ENCODE measurements at places on chromosomes 3 and 15.

DNA sequence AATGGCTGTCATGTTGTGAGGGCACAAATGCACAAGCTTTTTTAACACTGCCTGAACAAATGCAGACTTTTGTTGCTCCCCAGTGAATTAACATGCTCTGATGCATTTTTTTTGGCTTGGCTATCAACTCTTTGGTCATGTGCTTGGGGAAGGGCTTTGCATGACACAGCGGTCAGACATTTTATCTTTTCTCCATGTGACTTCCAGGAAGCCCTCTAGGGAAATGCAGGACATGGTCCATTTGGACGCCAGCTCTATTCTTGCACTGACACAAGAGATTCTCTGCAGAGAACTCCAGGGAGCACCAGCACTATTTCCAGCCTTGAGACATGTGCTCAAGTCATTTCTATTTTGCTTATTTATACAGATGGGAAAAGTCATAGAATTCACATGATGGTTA is 46.2 kb downstream of the NEK11 start:
- no peak for DNase-seq

- no peak for DNase-seq
These were observed 1.3 kb downstream of the FAIM start for GRCh38 chr3:138609898-138610266.

- no peak for DNase-seq
These were observed 81.6 kb upstream of the CHMP2B start for GRCh38 chr3:87145553-87145952.

GRCh38 chr3:45992133-45992729 is 3.4 kb downstream of the FYCO1 start:
- no peak for DNase-seq

DNA sequence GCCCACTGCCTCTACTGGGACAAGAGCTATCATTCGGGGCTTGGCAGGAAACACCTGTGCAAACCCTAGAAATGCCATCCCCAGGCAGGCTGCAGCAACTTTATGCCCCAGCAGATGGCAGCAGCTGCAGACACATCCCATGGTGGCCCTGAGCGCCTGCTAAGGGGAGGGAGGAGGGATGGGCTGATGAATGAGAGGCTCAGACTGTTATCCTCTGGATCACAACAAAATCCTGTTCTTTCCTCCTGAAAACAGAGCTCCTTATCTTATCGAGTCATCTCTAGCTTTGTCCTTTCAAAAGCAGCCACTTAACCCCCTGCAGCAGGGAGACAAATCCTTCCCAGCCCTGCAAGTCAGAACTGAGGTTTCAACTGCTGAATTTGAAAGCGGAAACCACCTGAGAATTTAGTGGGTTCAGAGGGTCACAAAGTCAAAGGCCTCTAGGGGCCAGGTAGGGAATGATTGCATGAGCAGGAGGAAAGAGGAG is 90.6 kb upstream of the PROK2 start:
- peak; percentile 71 for DNase-seq

DNA sequence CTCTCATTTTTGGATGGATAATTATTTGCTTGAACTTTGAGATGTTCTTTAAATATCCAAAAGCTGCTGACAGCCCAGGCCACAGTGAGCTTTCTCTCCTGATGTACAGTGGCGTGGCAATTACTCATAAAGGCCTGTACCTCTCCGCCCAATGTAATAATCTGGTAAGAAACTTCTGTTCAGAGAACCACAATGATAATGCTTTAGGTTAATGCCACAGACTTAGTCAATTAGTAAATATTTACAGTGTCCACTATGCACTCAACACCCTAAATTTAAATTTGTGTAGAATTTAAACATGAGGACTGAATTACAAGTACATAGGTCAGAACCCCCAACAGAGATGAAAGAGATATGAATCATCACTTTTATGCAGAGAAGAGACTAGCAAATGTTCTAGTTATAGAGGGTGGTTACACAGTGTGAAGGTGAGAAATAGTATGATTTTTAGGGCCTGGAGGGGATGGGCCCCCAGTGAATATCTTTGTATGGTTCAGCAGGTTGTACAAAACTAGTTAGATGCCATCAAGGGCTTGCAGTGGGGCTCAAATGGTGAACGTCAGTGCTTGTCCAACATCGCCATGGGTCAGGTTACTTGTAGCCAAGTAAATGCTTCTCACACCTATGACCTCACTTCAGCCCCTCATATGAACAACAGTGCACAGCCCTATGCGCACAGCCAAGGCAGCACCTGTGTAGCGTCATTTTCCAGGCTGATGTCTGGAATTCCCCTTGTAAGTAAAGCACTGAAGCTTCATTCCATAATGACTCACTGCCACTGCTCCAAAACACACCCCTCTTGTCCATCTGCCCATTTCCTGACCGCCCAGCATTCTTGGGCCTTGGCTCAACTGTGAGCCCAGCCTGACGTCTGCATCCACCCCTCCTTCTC is 13.3 kb downstream of the ABHD2 start:
- DNase-seq, result no peak

DNA sequence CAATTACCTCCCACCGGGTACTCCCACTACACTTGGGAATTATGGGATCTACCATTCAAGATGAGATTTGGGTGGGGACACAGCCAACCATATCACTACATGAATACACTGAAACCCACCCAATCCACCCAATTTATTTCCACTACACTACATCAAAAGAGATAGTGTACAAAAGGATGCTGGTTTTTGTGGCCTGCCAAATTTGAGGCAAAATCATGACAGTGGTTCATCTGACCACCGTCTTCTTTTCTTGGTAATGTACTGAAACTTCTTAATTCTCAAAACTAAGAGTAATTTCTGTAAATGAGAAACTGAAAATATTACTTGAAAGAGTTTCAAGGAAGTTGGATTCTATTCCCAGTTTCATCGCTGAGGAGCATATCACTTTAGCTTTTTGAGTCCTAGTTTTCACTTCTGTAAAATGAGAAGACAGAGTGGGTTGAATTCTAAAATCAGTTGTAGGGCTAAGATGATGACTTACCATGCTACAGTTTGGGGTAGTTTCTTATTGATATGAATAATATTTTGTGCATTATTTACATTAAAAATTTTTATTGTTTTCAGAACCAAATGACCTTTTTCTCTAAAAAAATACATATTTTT is 360.4 kb upstream of the CNTN6 start:
- no peak for DNase-seq

GRCh38 chr3:125062904-125063618 is 7.3 kb upstream of the HEG1 start:
- no peak for DNase-seq

GRCh38 chr15:43232289-43232874 is 11.6 kb upstream of the EPB42 start:
- DNase-seq, result no peak

DNA sequence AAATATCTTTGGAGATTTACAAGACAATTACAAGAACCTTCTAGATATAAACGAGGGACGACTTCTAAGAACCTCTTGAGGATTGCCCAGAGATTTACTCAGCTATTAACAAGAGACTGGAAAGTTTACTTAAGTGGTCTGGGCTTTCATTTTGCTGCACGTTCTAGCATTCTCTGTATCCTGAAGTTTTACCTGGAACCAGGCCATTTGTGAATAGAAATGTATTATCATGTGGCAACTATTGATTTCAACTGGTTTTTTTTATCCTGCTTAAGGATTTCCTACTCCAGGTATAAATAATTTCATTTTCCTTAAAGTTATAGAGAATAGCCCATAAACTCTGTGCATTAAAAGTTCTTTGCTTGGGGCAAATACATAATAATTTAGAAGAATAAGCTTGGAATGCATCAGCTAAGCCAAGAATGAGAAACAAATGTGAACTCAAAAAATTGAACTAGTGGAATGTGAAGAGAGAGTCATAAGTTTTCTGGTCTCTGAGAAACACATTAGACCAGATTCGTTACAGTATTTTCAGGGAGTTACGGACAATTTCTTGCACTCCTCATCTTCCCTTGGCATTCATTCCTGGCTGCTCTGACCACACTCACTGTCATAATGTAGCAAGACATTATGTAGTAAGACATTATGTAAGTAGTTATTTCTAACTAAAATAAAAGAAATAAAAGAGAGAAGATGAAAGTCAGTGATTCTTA is 1.3 kb downstream of the AQP9 start:
- no peak for DNase-seq

DNA sequence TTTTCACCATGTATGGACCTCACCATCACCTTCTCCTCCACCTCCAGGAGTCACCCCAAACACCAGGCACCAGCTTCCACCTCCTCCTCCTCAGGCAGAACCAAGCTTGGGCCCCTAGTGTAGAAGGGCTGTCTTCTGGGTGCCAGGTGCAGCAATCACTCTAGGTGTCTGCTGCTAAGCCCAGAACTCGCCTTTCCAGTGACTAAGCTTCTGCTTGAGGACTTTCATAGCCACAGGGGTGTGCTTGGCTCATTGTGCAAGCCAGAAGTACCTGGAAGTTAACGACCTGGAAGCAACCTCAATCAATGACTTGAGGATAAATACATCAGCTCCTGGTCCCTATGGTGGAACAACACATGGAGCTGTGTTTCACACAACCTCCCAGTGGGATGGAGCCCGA is 49.8 kb upstream of the PXYLP1 start:
- no peak for DNase-seq

- DNase-seq, result no peak
These were observed 27.2 kb downstream of the AQR start for GRCh38 chr15:34942363-34942762.

- DNase-seq, result no peak
These were observed 2.8 kb upstream of the THSD4 start for GRCh38 chr15:71112429-71112828.

GRCh38 chr3:53643757-53644156 is 149.3 kb downstream of the CACNA1D start:
- DNase-seq, result no peak

DNA sequence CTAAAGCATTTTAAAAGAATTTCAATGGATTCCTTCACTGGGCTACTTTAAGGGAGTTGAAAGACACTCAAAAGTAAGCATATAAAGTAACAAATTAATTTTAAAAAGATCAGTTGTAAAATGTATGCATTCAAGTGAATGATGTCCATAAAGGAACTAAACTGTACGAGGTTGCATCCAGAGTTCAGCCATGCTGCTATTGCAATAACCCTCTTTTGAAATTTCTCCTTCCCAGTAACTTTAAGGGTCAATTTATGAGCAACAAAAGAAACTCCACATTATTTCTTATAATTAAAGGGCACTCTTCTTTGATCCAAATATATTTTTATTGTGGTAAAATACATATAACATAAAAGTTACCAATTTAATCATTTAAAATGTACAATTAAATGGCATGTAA is 22.9 kb downstream of the BTLA start:
- DNase-seq, result peak; percentile 39

GRCh38 chr15:70672081-70672480 is 91.3 kb downstream of the UACA start:
- DNase-seq, result no peak

GRCh38 chr3:136708333-136708985 is 43.7 kb downstream of the STAG1 start:
- DNase-seq, result peak; percentile 66

DNA sequence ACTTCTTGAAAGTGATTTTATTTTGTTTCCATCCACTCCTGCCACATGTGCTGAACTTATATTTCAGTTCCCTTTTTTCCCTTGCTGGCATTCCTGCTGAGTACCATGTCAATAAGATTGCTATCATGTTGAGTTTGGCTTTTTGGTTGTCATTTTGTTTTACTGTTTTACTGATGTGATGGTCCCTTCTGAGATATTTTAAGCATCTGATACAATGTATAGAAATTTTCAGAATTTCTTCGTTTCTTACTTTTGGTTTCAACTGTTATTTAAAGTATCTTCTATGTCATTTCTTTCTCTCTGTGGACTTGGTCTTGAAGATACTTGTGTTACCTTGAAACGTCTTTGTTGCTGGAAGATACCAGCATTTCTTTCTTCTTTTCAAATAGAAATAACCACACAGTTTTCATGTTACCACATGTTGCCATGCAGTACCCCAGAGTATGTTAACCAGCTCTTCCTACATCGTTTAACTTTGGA is 14.1 kb downstream of the SIDT1 start:
- no peak for DNase-seq

DNA sequence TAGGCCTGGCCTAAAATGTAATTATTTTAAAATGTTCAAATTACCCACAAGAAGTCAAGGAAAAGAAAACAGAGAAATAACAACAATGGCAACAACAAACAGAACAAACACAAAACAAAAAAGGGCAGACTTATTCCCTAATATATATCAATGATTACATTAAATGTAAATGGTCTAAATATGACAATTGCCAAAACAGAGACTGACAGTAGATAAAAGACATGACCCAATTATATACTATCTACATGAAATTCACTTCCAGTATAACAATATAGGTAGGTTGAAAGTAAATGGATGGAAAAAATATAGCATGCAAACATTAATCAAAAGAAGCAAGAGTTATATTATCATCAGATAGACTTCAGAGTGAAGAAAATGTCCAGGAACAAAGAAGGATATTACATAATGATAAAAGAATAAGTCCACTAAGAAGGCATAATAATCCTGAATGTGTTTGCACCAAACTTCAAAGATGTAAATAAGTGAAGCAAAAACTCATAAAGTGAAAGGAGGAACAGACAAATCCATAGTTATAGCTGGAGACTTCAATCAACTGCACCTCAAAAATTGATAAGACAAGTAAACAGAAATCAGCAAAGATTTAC is 6.5 kb downstream of the SEC22C start:
- DNase-seq, result no peak

DNA sequence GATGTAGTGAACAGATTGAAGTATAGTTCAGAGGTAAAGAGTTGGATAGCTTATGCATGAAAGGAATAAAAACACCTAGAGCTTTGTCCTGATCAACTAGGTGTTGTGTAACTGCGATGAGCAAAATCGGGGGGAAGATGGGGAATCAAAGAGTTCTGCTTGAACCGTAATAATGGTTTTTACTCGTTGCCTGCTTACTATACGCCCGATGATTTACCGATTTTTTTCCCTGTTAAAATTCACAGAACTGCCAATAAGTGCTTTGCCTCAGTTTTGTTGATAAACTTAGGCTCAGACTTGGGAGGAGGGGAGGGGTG is 783 bp upstream of the DNAJB11 start:
- no peak for DNase-seq

GRCh38 chr15:78398076-78398825 is 39.8 kb upstream of the IREB2 start:
- DNase-seq, result no peak

DNA sequence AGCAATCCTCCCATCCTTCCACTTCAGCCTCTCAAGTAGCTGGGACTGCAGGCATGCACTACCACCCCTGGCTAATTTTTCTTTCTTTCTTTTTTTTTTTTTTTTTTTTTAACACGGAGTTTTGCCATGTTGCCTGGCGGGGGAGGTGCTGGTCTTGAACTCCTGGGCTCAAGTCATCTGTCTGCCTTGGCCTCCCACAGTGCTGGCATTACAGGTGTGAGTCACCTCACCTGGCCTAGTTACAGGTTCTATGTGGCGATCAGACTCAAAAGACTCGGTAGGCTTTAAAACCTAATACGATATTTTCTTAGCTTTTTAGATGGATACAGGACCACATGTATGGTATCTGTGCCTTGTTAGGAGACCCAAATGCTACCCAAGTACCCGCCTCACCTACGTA is 14.0 kb upstream of the SLC25A26 start:
- no peak for DNase-seq

- DNase-seq, result peak; percentile 85
These were observed 12.0 kb downstream of the CD86 start for GRCh38 chr3:122067214-122067550.
